D721Med (cell line): ENCODE measurements at places on chromosomes 13 and 19.

GRCh38 chr13:99258946-99259345 is 767 bp upstream of the GPR18 start:
- DNase-seq, result no peak

GRCh38 chr13:62997696-62998095 is 1582.0 kb upstream of the PCDH20 start:
- DNase-seq, result no peak

- no peak for DNase-seq
Measured at GRCh38 chr13:31067416-31068118, 94.1 kb downstream of the HSPH1 start.

GRCh38 chr13:19955873-19956559 is 2.5 kb upstream of the ZMYM2 start:
- no peak for DNase-seq

GRCh38 chr13:41470196-41470595 is 12.8 kb downstream of the RGCC start:
- DNase-seq, result no peak

DNA sequence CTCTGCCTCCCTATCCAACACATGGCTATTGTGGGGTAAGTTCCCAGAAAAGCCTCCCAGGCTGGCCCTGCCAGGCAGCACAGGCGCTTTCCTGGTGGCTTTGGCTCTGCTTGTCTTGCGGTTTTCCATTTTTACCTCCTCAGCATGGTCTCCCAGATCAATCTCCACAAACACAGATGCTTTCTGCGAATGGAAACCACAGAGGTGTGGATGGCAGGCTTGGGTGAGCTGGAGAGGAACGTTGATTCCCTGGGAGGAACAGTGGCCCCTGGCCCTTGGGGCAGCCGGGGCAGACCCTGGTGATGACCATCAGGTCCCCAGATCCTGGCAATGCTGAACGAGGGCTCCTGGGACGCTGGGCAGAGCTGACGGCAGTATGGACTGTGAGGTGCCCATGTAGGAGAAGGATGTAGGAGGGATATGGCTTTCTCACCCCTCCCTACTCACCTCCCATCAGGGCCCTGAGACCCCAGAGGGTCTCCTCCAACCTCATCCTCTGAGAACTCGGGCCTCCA is 6.6 kb downstream of the C13orf46 start:
- DNase-seq, result no peak

DNA sequence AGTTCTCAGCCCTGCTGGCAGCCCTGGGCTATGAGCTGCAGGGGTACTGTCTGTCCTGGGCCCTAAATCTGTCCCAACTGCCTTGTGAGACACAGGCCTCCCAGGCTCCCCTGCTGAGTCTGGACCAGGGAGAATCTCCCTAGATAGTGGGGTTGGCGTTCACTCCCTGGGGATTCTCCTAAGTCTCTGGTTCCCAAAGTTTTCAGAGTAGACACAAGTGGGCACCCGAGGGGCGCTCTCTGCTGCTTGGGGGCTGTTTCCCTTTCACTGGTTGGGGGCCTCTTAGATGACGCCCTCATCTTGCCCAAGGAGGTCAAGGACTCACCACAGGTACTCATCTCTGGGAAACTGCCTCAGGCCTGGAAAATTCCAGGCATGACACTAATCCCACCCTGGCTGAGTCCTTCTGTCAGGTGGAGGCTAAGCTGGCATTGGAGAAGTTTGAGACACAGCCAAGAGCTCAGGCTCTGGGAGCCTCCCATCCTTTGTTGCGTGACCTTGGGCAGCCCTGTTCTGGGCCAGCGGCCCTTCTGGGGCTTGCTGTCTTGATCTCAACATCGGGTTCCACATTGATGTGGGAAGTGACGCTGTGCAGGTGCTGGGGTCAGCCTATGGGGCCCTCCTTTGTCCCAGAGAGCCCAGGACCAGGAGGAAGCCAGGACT is 3.9 kb downstream of the RPL18A start:
- no peak for DNase-seq

DNA sequence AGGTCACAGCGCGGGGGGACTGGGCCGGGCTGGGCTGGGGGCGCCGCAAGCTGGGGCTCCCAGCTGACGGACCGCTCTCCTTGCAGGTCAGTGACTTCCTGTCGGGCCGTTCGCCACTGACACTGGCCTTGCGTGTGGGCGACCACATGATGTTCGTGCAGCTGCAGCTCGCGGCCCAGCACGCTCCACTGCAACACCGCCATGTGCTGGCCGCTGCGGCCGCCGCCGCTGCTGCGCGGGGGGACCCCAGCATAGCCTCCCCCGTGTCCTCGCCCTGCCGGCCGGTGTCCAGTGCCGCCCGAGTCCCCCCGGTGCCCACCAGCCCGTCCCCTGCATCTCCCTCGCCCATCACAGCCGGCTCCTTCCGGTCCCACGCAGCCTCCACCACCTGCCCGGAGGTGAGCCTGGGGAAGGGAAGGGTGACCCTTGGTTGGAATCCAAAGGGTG is 5.7 kb downstream of the MIDN start:
- no peak for DNase-seq

DNA sequence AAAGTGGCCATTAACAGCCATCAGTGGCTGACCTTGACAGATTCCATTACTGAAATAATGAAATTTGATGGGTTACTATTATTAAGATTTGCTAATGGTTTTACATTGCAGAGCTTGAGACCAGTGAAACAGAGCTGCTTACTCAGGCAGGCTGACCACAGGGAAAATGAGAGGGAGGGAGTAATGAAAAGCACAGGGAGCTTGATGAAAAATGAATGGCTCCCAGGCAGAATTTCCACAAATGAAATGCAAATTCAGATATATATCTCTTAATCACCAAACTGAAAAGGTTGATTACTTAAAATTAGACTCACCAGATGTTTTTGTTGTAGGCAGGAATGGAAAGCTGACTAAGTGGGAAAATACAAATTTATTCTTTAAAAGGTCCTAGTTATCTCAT is 36.1 kb downstream of the HTR2A start:
- no peak for DNase-seq

- no peak for DNase-seq
Measured at GRCh38 chr19:16764280-16764679, 44.6 kb downstream of the NWD1 start.
